ENCODE measurements at places on chromosomes 4 and X.

DNA sequence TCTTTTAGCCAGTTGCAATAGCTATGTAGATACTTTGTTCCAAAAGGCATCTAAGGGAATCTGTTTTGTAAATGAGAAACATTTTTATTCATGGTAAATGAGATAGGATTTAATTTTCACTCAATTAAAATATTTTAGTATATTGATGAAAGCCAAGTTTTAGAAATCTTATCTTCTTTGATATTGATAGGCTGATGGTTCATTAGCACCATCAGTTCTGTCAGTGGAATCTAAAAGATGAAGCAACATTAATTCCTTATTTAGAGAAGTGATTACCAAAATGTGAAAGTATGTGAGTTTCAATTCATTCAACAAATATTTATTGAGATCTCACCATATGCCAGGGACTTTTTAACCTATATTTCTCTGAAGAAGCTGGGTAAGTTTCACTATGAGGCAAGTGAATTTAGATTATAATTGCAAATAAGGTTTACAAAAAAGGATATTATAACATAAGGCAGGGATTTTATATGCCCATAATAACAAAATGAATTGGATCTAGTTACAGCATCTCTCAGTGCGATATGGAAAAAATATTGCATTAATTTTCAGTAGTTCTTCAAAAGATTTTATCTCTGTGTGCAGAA lies 79.3 kb downstream of the GABRB1 start:
- DNase-seq, result no peak

DNA sequence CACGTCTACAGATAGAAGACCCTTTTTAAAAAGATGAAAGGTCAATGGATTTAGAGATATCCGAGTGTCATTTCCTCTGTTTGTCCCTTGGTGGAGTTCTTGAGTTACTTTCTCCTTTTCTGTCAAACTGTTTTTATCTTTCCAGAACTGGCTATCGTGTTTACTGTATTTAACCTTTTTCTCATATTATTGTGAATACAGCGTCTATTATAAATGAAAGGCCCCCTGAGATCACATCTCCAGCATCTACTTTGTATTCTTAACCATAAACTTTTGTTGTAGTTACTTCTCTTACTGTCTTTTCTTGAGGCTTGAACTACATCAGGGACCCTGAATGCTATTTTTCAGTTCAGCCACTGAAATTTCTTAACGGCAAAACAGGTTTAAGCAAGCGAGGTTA lies 4.0 kb upstream of the PCDH7 start:
- DNase-seq, result no peak

- no peak for DNase-seq
Observed at GRCh38 chr4:18850867-18851266, 829.3 kb upstream of the LCORL start.

- DNase-seq, result no peak
Observed at GRCh38 chr4:185778307-185778706, 33.7 kb downstream of the SORBS2 start.

All from activated CD4-positive, alpha-beta T cell treated with anti-CD3 and anti-CD28 coated beads, Interleukin-2, amount 50 U/mL, for 16 hours (primary cell).